ENCODE measurements at places on chromosomes 1 and 21. TPM values are rescaled to one million over a fixed set of nuclear protein-coding genes. Genes with fewer than 3 reads are reported as not detected.

Gene ERICH3
- total RNA-seq: 0.47 TPM

Gene CD34
- total RNA-seq: 0.90 TPM

Gene UQCRHL
- 2.0 TPM for total RNA-seq

Gene REN
- total RNA-seq: 16.2 TPM

Gene CFHR2
- 35.6 TPM for total RNA-seq

Gene CPLANE2
- 6.6 TPM for total RNA-seq

Gene HEYL
- 10.9 TPM for total RNA-seq

DNA sequence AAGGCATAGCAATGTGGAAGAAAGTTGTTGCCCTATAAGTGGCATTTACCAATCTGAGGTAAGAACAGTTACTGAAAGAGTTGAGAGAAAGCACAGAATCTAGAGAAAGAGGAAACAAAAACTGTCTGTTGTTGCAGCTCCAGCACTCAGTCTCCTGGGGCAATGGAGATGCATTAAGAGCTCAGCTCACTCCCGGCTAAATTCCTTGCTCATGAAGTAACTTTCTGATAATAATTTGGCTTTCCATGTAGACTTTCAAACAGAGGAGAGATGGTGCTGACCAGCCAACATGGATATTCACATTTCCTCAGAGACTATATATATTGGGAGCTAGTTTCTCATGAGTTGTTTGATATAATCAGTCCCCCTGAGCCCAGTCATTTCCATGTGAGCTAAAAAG, 135.3 kb downstream of the GDAP2 start:
- DNase-seq: no peak

DNA sequence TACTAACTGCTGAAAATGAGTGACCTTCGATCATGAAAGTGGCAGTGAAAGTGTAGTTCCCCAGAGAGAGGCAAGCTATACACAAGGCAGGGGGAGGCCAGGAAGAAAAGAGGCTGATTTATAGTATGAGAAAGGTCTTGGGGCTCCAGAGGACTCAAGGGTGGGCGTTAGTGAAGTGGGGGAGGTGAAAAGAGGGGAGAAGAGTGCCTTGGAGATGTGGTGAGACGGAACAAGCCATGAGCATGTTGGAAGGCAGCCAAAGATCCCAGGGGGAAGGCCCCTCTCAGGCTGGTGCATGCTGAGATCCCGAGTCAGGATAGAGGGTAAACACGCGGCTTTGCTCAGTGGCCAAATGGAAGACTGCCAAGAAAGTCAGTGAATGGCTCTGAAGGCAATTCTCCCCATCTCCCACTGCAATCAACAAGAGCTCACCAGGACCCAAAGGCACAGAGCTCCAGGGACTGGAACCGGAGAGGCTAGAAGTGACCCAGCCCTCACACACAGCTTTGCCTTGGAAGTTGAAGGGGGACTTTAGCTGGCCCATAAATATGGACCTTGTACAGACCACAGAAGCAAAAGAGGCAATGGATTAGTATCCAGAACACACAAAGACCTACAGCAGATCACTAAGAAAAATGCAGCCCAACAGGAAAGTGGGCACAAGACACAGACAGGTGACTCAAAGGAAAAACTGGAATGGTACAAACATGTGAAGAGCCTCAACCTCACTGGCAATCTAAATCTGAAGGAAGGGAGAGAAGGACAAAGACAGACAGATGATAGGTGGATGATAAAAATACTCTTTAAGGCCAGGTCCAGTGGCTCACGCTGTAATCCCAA, 49.6 kb downstream of the HSF2BP start:
- DNase-seq: peak; percentile 68

DNA sequence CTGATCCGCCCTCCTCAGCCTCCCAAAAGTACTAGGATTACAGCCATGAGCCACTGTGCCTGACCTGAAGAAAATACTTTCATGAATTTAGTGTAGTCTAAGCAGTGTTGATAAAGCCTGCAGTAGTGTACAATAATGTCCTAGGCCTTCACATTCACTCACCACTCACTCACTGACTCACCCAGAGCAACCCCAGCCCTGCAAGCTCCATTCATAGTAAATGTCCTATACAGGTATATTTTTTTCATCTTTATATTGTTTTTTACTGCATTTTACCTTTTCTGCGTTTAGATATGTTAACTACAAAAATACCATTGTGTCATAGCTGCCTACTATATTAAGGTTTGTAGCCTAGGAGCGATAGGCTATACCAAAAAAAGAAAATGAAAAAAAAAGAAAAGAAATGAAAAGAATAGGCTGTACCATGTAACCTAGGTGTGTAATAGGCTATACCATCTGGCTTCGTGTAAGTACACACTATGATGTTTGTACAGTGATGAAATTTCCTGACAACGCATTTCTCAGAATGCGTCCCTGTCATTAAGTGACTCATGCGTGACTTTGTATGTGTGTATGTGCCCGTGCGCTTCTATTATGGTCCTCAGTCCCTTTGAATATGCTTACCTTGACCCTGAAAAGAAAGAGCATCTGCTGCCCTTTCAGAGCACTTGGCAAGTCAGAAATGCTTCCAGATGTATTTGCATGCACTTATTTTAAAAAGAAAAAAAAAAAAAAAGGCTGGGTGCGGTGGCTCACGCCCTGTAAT, 9.2 kb upstream of the SLAMF8 start:
- DNase-seq: peak; percentile 58

DNA sequence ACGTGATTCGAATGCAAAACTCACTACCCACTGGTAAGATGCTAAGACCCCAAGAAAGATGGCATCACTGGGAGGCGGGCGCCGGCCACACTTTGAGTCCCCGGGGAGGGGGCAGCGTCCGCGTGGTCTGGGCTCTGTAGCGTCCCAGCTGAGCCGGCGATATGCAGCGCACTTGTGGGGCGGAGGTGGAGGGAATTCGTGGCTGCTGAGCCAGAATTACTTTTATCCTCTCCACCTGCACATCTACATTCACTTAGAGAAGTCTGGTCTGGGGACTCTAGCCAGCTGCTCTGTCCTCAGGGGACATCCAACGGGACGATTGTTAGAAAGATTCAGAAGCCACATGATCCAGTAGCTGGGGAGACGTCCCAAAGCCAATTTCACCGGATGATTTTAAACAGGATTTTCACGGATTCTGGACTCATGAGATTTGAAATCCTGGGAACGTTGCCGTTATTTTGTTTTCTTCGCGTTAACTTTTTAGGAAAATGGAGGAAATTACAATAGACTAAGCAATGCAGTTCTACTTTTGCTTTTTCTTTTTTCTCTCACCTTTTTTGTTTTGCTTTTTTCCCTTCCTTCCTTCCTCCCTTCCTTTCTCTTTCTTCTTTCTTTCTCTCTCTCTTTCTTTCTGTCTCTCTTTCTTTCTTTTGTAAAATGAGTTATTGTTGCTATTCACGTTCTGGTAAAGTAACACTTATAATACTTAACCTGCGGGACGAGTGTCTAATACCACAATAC, 1.3 kb downstream of the JAM2 start:
- DNase-seq: peak; percentile 22

DNA sequence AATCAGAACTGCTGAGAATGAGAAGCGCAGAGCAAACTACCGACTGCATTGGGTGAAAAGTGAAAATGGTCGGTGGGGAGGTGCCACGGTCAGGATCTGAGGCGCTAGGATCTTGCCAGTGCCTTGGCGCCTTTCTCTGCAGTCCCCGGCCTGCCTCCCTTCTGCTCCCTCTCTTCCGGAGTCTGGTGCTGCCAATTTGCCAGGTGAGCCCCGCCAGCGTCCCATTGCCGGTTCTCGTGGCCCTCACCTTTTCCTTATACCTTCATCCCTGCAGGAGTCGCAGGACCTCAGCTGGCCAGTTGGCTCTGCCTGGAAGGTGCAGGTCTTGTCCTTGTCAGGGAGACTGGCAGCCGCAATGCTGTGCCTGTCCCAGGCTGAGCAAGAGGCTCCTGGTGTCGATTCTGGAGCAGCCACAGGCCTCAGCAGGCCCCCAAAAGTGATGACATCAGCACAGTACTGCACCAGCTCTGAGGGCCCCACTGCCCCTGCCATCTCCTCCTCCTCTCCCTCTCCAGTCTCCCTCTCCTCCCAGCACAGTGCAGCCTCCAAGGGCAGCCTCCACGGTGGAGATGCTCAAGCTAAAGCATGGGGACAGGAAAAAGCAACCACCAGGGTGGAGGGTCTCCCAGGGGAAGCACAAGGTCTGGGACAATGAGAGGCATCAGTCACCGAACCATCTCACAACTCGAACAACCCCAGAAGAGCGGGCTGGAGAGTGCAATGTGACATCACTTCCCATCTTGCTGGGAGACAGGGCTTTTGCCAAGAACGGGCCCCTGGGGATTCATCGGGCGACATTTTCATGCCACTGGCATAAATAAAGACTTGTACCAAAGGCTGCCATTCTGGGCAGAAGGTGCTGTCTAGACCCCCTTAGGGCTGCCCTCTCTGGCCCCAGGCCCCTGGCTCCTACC, 37.1 kb upstream of the H6PD start:
- DNase-seq: no peak

DNA sequence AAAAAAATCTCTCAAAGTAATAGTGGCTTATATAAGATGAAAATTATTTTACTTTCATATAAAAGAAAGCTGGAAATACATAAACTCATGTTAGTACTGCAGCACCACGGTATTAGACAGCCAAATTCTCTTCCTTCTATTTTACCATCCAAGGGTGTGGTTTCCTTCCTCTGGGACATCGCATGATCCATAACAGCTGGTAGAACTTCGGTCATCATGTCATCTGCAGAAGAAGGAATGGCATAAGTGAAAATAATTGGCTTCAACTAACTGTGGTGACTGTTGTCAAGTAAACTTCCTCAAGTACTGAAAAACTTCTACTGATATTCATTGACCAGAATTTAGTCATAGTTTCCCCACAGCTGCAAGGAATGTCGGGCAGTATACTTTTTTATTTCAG, 28.3 kb upstream of the IFI44L start:
- DNase-seq: no peak

DNA sequence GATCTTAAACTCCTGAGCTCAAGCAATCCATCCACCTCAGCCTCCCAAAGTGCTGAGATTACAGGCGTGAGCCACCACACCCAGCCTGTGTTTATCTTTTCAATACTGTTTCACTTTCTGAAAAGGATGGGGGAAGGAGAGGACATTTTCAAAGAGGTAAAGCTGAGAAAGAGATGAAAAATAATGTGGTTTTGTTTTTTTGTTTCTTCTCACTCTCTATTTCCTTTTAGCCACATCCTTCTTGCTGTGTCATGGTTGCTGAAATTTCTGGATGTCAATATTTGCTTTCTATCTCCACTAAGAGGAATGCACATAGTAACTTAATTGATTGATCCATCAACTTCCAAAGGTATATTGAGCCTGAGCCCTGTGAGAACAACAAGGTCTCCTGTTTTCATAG, 6.4 kb upstream of the C1orf21 start:
- DNase-seq: no peak

DNA sequence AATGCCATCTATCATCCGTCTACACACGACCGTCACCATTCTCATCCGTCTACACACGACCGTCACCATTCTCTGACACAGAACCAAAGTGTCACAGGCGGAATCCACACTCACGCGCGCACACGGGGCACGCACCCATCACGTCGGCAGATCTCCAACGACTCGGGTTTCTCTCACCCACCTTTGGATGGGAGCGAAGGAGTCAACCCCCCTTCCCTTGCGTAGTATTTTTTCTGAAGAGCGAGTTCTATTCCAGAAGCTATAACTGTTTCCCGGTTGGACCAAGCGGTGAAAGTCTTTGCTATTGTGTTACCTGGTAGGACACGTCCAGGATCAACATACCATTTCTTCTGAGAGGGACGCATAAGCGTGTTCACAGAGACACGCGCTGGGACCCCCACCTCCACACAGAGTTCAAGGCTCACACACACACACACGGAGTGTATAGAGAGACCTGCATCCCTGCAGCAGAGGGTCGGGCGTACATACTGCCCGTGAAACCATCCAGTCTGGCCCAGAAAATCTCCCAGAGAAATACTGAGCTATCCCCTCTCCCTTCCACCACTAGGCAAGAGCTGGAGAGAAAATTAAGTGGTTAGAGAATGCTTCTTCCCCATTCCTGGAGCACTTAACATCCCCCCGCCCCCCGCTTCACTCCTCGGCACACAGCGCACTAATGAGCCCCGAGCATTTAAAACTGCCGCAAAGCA, 741 bp downstream of the DUSP10 start:
- DNase-seq: peak; percentile 32

- no peak for DNase-seq
Measured at GRCh38 chr1:186849826-186850225, 21.1 kb downstream of the PLA2G4A start.

GRCh38 chr1:241770115-241770514, 77.9 kb upstream of the EXO1 start:
- no peak for DNase-seq

- DNase-seq: no peak
Measured at GRCh38 chr1:231770506-231771175, 144.1 kb downstream of the DISC1 start.

DNA sequence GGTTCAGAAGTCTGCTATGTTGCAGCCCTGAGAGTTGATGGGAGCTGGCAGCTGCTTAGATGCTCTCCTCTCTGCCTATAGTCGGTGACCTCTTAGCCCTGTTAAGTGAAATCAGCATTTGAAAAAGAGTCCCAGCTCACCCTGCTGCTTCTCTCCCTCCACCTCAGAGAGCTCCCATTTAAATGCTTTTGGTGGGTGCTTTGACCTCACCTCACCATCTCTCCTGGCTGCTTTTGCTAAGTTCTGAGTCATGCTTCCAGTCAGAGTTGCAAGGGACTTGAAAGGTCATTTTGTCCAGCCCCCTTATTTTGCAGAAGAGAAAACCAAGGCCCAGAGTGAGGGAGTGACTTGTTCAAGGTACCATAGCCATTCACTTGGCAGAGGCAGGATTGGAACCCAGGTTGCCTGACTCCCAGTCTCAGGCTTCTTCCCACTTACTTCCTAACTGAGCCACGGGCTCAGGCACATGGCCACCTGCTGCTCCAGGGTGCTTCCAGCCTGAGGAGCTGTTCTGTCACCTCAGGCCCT, 3.3 kb downstream of the MAPKAPK2 start:
- DNase-seq: no peak

- DNase-seq: peak; percentile 81
Measured at GRCh38 chr1:174875306-174875705, 124.4 kb upstream of the CACYBP start.

DNA sequence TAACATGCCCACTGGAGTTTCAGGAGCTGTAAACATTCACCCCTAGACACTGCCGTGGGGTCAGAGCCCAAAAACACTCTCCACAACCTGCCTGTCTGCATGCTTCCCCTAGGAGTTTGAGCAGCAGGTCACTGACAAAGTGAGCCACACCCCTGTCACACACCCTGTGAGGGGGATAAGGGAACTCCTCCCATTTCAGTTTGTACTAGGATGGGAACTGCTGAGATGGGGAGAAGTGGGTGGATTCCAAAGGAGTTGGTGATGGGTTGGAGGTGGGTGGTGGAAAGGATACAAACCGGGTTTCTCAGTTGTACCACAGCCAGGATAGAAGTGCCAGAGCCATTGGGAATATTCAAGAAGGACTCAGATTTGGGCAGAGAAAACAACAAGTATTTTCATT, 140.2 kb downstream of the MIS18A start:
- no peak for DNase-seq

GRCh38 chr1:230235876-230236275, 168.8 kb downstream of the GALNT2 start:
- no peak for DNase-seq

DNA sequence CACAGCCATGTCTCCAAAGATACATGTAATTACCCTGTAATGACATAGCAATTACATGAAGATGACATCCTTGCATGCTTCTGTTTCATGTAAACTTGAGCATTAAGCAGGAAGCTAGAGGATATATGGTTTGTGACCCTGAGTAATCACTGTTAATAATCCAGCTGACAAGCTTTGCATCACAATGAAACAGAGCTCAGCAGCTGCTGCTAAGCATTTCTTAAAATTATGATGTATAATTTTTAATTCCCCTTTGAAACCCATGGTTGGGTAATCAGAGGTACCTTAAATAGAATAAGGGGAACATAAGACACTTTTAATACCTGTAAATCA, 293.5 kb downstream of the NTNG1 start:
- DNase-seq: no peak

GRCh38 chr21:46051379-46051770, 46.5 kb upstream of the COL6A2 start:
- no peak for DNase-seq

Data from hepatocyte (in vitro differentiated cells).